Central memory CD4-positive, alpha-beta T cell (primary cell): ENCODE measurements at places on chromosomes 11 and 22.

DNA sequence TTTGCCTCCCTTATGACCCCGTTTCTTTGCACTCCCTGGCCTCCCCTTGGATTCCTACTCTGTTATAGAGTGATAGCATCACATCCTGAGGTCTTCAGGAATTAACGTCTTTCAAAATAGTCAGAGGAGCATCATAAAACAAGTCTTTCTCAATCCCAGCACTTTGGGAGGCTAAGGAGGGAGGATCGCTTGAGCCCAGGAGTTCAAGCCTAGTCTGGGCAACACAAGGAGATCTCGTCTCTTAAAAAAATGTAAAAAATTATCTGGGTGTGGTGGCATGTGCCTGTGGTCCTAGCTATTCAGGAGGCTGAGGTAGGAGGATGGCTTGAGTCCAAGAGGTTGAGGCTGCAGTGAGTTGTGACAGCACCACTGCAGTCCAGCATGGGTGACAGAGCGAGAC lies 68.7 kb upstream of the AMPD3 start:
- no peak for DNase-seq

DNA sequence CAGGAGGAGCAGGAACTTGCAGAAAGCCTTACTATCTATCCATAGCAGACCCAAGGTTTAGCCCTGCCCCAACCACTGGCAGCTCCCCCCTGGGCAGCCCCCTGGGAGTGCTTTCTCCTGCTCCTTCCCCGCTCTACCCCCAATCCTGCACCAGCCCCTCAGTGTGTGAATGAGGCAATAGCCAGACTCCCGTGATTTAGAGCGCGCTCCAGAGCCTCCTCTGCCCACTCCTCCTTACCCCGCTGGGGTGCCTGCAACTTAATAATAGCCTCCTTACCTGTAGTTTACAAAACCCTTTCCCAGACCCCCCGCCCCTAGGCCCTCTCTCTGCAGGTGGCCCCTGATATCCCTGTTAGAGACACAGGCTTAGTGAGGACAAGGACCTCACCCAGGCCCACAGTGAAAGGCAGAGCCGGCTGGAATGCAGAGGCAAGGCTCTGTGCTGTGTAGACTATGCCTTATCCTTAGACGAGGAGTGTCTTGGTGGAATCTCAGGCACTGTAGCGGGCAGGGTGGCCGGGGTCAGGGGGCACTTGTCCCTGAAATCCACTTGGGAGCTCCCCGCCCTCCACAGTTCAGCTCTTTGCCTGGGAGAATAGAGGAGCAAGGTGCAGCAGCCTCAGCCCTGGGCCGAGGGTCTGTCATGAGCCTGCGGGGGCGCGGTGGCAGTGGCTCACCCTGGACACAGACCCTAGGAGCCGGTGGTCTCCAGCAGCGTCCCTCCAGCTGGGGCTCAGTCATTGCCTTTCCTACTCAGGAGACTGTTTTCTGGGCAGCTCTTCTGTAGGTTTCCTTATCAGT lies 4.3 kb upstream of the CARNS1 start:
- DNase-seq = no peak

DNA sequence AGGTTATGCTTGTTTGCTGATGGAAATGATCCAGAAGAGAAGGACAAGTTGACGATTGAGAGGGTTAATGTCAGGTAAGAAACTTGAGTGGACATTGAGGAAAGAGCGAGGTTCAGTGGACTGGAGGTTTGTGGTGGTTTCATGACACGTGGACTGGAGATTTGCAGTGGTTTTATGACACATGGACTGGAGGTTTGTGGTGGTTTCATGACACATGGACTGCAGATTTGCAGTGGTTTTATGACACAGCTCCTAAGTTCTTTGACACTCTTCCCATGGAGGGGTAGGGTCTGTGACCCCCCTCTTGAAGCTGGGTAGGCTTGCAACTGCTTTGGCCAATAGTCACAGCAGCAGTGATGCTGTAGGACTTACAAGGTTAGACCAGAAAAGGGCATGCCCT lies 5.4 kb upstream of the MAPK8IP2 start:
- DNase-seq = no peak

- no peak for DNase-seq
Observed at GRCh38 chr11:120854988-120855387, 168.9 kb upstream of the TBCEL start.

DNA sequence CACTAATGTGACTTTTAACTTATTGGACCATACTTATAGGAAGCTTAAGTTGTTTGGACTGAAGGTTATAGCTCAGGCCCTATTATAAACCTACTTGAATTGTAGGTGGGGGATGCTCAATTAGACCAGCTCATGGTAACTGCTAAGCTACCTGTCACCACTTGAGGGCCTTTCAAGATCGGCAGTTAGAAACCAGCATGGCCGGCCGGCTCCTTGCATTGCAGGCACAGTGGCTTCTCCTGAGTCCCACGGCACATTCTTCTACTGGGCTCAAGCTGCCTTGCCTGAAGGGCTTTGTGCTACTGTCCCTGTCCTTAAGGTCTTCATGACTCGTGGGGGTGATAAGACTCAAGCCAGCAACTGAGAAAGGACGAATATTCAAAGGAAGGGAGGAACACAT lies 70.8 kb downstream of the TBC1D22A start:
- DNase-seq = no peak

GRCh38 chr22:29141078-29141688 lies 64.5 kb upstream of the EMID1 start:
- DNase-seq = no peak

- no peak for DNase-seq
Observed at GRCh38 chr11:95766701-95767100, 22.9 kb downstream of the FAM76B start.

GRCh38 chr22:49360746-49361145 lies 466.9 kb downstream of the BRD1 start:
- no peak for DNase-seq

DNA sequence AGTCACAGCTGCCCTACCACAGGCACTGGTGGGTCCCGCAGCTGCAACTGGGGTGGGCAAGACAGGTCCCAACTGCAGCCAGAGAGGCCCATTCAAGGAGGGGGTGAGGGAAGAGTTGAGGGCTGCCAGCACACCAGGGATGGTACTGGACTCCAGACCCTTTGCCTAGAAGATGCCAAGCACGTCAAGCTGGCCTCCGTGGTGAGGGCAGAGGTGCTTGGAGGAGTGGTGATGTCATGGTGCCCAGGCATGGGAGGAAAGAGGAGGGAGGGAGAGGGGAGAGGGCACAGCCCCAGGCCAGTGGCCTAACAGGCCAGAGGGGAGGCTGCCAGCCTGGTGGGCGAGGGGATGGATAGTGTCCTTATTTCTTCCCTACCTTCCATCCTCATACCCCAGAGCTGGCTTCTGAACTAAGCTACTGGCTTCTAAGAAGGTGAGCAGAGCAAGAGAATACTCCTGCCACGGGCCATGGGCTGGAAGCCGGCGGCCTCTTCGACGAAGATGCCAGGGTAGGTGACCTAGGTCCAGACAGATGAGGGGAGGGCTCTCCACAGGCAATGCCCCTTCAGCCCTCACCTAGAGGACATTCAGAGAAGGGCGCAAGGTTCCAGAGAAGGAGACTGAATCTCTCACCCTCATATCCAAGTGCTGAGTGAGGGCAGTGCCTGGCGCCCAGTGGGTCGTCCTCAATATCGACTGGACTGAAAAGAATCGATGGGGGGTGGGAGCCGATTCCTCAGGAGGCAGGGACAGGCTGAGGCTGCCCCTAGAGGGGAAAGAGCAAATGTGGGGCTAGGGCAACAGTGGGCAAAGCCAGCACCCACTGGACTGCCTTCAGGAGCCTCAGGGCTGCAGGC lies 1.8 kb downstream of the SYT7 start:
- no peak for DNase-seq

DNA sequence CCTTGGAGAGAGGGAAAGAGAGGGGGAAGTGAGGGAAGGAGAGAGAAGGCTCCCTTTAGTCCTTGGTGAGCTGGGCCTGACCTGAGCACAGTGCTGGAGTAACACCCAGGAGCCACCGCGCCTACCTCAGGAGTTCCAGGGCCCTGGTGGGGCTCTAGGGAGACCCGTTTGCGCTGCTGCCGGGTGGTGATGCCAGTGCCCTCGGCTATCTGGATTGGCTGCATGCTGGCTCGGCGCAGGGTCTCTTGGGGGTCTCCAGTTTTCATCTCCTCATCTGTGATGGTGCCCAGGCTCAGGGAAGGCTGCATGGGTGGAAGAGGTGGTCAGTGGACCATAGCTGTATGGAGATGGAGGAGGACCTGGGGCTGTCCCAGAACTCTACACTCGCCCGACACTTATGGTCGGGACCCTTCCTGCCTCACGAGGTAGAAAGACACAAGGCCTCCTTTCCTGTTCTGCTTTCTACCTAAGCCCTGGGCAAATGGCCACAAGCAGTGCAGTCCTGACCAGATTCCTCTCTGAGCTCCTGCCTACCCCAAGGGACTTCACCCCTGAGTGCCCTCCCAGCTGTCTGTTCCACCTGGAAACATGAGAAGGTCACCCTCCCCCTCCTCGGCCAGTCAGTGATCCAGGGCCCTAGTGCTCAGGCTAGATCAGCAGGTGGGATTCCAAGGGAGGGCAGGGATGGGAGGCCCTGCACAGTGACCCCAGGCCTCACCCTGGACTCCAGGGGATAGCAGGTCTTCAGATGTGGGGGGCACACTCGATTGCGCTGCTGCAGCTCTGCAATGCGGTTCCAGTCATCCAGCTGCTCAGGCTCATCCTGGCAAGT lies 6.0 kb downstream of the IL18BP start:
- DNase-seq = no peak

DNA sequence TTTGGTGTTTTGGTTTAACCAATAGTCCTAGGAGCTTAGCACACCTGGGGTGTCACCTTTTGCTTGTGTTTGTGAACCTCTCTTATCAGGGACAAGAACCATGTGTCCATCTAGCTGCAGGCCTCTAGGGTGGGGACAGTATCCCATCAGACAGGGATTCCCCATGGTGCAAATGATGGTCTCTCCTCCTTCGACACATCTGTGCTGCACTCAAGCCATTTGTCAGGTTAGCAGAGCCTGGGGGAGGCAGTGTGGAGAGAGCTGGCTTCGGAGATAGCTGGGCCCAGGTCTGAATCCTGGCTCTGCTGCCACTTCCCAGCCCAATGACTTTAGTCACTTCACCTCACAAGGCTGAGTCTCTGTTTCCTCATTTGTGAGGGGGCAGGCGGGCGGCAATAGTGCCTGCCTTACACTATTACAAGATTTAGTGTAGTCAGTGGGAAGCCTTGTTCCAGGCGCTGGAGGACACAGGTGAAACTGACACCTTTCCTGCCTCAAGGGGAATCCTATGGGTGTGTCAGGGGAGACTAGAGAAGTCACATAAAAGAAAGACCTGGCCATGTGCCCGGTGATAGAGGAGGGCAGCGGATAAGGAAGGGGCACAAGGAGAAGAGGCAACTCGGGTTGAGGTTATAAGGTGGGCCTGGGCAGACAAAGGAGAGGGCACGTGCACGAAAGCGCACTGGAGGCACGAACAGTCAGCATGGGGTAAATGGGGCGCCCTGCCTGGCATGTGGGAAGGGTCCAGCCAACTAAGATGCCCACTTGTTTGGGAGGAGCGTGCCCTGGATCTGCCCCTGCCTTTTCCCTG lies 12.6 kb downstream of the KLHL35 start:
- no peak for DNase-seq

- DNase-seq = no peak
Observed at GRCh38 chr22:32535531-32536190, 61.0 kb downstream of the FBXO7 start.

GRCh38 chr22:17471886-17472535 lies 91.3 kb upstream of the SLC25A18 start:
- no peak for DNase-seq

- no peak for DNase-seq
Observed at GRCh38 chr11:19389787-19390303, 149.1 kb upstream of the E2F8 start.

- no peak for DNase-seq
Observed at GRCh38 chr22:38878001-38878400, 6.0 kb upstream of the CBX6 start.

DNA sequence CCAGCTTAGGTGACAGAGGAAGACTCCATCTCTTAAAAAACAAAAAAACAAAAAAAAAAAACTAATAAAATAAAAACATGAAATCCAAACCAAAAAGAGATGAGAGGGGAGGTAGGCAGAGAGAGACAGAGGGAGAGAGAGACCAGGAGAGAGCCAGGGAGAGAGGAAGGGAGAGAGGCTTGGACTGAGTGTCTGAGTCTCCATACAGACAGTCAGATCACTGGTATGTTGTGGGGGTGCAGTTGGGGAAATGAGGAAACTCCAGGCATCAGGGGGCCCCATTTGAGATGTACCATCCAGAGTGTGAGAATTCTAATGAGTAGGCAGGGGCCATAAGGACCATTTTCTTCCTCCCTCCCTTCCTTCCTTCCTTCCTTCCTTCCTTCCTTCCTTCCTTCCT lies 53.1 kb upstream of the SEPTIN5 start:
- DNase-seq = no peak

GRCh38 chr11:66970807-66971442 lies 4.2 kb upstream of the C11orf86 start:
- no peak for DNase-seq

DNA sequence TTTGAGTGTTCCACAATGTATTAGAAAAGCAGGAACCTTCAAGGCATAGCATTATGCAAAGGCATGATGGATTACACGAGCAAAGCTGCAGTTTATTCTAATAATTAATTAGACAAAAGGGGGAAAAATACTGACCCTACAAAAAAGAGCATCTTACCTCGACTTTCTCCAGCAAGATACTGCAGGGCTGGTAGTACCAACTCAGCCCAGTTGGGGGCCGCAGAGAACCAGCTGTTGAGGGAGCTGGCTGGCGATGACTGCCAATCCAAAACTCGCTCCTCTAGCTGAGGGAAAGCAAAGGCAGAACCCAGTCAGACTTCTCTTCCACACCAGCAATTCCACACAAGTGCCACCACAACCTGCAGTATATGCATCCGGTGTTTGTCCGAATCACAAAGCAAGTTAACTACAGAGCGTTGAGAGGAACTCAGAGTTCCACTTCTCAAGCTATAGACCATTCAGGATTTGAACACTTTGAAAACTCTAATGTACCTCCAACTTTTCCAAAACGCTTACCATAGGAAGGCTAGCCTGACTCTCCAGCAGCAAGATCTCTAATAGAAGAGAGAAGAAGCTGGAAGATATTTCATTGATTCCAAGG lies 13.7 kb downstream of the NFRKB start:
- peak; percentile 21 for DNase-seq

DNA sequence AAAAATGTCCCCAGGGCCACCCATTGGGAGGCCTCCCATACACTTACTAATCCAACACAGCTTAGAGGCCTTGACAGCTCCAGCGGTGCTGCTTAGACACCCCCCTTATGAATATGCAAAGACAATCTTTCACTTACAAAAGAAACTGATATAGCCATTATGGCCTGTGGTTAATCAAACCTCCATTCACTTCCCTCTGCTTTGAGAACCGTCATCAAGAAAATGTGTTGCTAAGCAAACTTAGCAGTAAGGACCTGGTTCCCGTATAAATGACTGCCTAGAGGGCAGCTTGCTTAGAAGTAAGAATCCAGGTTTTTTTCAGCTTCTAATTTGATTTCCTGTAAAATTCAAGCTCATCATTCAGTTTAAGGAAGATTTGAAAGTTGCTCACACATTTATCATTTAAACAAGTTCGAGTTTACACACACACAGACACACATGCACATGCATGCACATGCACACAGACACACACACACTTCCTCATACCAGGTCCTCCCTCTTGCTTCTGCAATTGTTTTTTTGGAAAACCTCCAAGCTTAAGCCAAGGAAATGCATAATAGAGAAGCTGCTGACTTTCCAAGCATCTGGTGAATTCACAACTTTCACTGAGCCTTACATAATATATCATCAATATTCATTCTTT lies 137.7 kb upstream of the BLID start:
- no peak for DNase-seq

- DNase-seq = no peak
Observed at GRCh38 chr11:69787906-69788305, 12.8 kb upstream of the FGF4 start.
